Activated T-helper 1 cell treated with anti-CD3 and anti-CD28 coated beads, Interleukin-2, amount 50 U/mL, for 16 hours (primary cell): ENCODE measurements at places on chromosomes 5 and 9.

DNA sequence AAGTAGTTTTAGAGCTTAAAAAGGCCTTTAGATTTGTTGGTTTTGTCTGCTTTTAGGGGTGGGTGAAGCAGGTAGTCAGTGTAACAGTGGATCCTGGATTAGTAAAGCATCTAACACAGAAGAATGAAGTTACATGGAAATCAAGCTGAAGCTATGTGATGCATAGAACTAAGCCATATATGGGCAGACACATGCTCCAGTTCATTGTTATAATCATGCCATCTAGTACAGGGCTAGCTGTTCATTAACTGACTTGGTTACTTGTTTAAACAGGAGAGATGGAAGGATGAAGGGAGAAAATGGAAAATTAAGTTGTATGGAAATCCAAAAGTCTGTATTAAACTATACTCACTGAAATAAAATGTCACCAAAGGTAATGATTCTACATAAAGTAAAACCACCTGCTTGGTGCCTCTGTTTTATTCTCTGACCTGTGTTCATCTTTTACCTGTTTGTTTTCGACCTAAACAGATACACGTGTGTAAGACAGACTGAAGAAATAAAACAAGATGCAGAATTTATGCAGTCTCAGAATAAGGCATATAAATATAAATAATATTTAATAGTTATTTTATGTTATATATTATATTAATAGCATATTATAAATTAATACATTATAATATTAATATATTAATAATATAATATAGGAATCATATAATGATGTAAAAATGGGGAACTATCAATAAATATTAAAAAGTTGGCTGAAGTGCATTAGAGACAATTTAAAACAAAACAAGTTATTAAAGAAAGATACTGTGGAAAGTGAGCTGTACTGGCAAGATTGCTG is 33.9 kb downstream of the MRPS30 start:
- DNase-seq = no peak

DNA sequence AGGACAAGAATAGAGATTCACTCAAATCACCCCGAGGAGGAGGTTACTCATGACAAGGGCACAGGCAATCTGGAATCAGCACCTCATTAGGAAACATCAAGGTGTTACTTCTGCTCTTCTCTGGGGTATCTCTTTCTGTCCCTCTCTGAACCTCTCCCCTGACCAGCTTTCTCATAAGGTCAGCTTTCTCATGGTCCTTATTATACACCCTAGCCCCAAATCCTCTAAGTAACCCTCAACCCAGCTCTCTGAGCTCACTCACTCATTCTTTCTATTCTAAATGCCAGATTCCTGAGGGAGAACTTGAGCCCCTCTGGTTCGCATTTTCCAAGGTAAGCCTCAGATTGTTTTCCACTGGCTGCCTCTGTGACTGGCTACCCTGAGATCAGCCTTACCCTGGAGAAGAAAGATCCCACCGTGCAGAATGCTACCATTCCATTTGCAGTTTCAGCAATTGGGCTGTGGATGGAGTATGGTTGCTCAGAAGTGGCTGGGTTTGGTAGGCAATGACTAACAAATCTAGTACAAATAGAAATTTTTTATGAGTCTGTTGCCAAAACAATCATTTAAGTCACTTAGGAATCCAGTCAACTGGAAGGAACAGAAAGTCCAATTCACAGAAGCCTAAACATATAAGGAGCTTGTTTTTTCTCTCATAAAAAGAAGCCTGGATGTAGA is 9.0 kb upstream of the TIMD4 start:
- no peak for DNase-seq

- no peak for DNase-seq
Observed at GRCh38 chr5:171537070-171537849, 117.8 kb downstream of the FGF18 start.

GRCh38 chr5:136143763-136144162 is 11.1 kb downstream of the SMAD5 start:
- DNase-seq = no peak

- DNase-seq = no peak
Observed at GRCh38 chr9:111805830-111806241, 11.1 kb upstream of the SHOC1 start.

- DNase-seq = no peak
Observed at GRCh38 chr9:126773004-126773607, 31.7 kb upstream of the ZBTB43 start.

GRCh38 chr5:161549106-161549505 is 2.6 kb upstream of the GABRB2 start:
- DNase-seq = no peak

- no peak for DNase-seq
Observed at GRCh38 chr5:81826128-81826527, 75.2 kb upstream of the SSBP2 start.

- DNase-seq = no peak
Observed at GRCh38 chr9:109935406-109936087, 155.5 kb downstream of the PALM2AKAP2 start.
